Astrocyte (in vitro differentiated cells and primary cell): ENCODE measurements at places on chromosomes 5 and 9. TPM values are rescaled to one million over a fixed set of nuclear protein-coding genes. Genes with fewer than 3 reads are reported as not detected.
A peak's percentile ranks its signal among the peaks of the same experiment; 100 is the strongest.

The CBY3 gene
- not detected in 2 replicates for total RNA-seq

The PRRT1B gene
- total RNA-seq: not detected in 2 replicates

- DNase-seq: peak; percentile 52
Measured at GRCh38 chr5:4570047-4570995, 569.8 kb upstream of the ADAMTS16 start.

DNA sequence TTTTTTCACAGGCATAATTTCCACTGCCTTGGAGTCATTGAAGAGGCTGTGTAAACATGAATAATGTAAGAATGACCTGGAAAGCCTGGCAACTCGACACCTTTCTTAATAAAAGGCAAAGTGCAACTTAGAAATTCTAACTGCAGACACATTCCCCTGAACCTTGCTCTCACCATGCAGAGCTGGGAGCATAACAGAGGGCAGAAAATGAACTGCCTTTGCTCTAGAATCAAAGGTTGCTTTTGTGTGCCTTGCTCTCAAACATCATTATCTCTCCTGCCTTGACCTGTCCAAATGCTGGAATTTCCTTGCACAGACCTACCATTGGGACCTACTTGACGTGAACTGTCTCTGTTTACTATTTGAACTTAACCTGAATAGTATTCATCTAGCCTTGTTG is 462.0 kb upstream of the ZNF462 start:
- no peak for DNase-seq

GRCh38 chr9:37942621-37943344 is 38.9 kb upstream of the SLC25A51 start:
- DNase-seq: no peak

DNA sequence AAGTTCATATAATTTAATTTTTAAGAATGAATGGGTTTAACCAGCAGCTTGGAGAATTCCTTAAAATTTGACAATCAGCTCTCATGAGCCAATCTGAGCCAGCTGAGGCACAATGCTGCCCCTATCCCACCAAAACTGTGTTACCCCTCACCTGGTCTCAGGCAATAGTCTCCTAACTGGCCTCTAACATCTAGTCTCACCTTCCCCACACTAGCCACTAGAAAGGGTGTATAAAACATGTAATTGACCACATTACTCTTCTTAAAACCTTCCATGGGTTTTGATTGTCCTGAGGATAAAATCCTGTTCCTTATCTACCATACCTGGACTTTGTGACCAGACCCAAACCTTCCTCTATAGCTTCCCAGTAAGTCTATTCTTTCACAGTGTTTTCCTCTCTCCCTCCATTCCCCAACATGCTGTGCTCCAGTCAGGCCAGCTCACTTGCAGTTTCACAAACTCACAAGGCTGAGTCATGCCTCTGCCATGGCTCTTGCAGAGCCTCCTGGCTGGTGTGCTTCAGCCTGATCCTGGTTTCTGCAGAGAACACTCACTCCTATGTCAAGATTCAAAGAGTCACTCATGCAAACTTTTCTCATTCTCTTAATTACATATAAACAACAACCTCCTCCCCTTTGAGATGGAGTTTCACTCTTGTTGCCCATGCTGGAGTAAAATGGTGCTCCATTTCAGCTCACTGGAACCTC is 16.0 kb upstream of the ZCCHC7 start:
- DNase-seq: peak; percentile 67

The UBAP2 gene
- 65.4 and 73.3 TPM in 2 replicates for total RNA-seq

DNA sequence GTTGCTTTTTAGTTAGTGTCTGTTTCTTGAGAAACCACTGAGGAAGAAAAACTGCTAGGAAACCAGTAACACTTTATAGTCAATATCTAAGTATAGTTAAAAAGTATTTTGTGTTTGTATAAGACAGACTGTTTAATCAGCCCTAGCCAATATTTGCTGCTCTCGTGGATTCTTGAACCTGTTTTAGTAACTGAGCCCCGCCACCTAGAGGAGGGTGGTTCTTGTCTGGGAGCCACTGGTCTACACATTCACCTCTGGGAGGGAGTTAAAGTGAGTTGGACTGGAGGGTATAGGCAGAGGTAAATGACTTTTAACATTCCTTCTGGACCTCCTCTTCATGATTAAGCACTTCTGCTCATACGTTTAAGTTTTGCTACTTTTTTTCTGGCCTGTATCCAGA is 117.2 kb downstream of the SPATA31D1 start:
- no peak for DNase-seq

GRCh38 chr5:8560776-8561175 is 691.8 kb downstream of the MTRR start:
- no peak for DNase-seq

DNA sequence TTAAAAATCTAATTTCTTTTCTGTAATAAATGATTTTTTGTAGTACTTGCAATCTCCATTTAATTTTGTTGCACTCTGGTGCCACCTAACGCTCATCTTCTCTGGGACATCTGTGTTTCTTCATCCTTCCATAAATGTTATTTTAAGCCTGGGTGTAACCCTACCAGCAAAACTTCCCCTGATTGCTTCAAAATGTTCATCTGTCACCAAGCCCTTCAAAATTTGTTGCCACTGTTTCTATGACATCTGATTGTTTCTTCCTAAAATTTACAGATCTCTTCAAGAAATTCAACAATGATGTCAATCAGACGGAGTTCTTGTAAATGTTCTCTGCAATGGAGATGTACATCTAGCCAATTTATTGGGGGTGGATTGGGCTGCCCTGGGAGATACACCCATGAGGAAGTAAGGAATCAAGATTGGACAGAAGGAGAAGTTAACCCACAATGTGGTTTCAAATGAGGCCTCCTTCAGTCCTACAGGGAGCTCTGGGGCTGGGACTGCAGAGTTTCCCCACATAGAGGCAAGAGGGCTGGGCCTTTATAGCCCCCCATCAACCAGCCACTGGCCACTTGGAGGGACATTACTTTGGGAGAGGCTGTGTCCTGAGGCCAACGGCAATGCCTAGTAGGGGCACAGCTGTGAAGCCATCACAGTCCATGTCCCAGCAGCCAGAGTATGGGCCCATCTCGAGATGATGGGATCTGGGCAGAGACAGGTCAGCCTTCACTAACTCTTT is 23.3 kb downstream of the MCTP1 start:
- DNase-seq: no peak

DNA sequence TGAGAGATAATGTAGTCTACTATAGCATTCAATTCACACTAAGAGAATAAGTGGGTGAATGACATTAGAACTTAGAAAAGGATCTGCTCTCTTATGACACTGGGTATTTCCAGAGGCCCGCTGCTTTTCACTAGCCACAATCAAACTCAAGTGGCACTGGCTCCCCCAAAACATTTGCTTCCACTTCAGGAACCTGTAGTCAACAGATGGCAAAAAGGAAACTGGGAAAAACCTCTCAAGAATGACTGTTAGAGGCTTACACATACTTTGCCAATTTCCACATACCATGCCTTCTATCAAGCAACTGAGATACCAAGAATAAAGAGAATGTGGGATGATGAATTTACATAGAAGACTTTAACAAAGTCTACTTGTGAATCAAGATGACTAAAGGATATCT is 11.2 kb downstream of the POC5 start:
- peak; percentile 11 for DNase-seq

DNA sequence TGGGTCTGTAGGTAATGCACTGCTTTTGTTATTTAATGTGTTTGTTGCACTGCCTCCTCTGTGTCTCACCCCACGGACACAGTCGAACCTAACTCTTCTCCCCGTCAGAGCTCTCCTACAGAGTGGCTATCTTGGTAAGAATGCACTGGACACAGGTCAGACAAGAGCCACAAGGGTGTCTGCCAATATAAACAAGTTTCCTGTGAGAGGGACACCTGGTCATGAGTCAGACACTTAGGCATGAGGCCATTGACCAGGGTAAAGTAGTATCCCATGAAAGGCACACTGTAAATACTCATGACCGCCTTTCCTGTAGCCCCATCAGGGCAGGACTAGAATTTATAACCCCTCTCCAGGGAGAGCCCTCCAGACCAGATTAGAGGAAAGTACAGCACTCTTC is 115.5 kb downstream of the SLC12A2 start:
- DNase-seq: peak; percentile 87

GRCh38 chr9:125428902-125429467 is 167.4 kb downstream of the GAPVD1 start:
- no peak for DNase-seq
